Cardiac muscle cell (in vitro differentiated cells and primary cell): ENCODE measurements at places on chromosomes 5 and 9. TPM values are rescaled to one million over a fixed set of nuclear protein-coding genes. Genes with fewer than 3 reads are reported as not detected.

The NR2F1-AS1 gene
- polyA plus RNA-seq, result 0.21 and 0.49 TPM in 2 replicates

The SEMA6A gene
- 13.2 and 13.7 TPM in 2 replicates for polyA plus RNA-seq

The SPINK4 gene
- polyA plus RNA-seq, result 5.7 and 6.9 TPM in 2 replicates

The IL6ST gene
- polyA plus RNA-seq, result 47.7 and 50.5 TPM in 2 replicates

The FAM13B gene
- polyA plus RNA-seq, result 10.7 and 15.8 TPM in 2 replicates

The PKD2L2 gene
- 0.22 TPM in 1 of 2 replicates, not detected in the other for polyA plus RNA-seq

The GRM6 gene
- not detected in 2 replicates for polyA plus RNA-seq

The PURA gene
- 7.0 and 11.1 TPM in 2 replicates for polyA plus RNA-seq

The PCDHGA11 gene
- 0.64 and 1.7 TPM in 2 replicates for polyA plus RNA-seq

The TOMM5 gene
- 208 and 264 TPM in 2 replicates for polyA plus RNA-seq

The SCGB3A1 gene
- 0.56 TPM in 1 of 2 replicates, not detected in the other for polyA plus RNA-seq

DNA sequence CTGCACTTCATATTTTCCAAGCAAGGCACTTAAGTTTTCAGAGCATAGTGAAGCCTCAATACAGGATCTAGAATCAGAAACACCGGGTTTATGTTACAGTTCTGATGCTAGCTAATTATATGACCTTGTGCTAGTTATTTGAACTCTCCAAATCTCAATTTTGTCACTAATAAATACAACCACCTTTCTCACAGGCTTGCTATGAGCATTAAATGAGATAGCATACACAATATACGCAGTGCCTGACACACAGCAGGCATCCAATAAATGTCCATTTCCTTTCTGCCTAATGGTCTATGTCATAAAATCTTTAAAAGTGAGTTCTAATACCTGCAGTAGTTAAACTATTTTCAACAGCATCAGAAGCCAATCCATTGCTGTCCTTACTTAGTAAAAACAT lies 32.9 kb downstream of the NADK2 start:
- no peak for DNase-seq

- no peak for DNase-seq
Measured at GRCh38 chr9:91116211-91116610, 245.5 kb downstream of the AUH start.

GRCh38 chr5:173498286-173498685 lies 118.2 kb downstream of the BOD1 start:
- DNase-seq, result peak; percentile 25

- peak; percentile 7 for DNase-seq
Measured at GRCh38 chr5:136734628-136735027, 369.3 kb upstream of the TRPC7 start.

- DNase-seq, result no peak
Measured at GRCh38 chr5:151098768-151099121, 17.9 kb upstream of the TNIP1 start.

GRCh38 chr5:74380193-74380592 lies 260.3 kb downstream of the ENC1 start:
- DNase-seq, result no peak

GRCh38 chr9:2028888-2029287 lies 13.7 kb downstream of the SMARCA2 start:
- DNase-seq, result no peak

DNA sequence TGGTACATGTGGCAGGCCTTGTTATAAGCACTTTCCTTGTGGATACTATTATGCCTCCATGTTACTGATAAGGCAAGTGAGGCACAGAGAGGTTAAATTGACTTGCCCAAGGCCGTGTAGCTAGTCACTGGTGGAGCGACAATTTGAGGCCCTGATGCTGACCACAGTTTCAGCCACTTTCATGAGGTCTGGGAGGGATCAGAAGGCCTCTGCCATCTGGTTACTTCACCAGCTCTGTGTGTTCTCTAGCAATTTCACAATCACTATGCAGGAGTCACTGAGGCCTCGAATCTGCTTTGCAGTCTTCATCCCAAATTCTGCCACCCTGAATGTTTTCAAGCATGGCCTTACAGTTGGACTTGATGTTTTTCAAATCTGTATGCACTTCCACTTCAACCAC lies 9.1 kb downstream of the LRRC70 start:
- peak; percentile 65 for DNase-seq

DNA sequence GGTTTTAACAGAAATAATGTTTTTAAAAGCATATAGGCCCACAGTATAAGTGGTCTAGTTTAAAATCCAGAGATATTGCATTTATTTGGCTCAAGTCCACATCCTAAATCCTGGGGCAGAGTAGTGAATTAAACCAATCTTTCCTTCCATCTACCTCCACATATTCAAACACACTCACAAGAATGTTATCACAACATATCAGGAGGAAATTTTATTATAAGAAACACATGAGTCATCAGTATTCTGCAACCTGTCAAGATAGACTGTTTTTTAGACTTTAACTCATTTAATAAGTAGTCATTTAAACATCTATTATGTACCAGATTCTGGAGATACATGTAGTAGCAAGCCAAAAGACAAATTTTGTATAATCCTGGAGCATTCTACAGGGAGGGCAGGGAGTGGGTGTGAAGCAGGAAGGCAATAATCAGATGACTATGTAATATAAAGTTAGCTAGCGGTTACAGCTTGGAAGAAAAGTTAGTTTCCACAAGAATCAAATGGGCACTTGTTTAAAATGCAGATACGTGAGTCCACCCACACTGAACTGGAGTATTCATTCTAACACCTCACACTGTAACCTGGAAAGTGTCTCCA lies 187.3 kb upstream of the PIK3R1 start:
- peak; percentile 12 for DNase-seq

GRCh38 chr9:117151716-117152115 lies 263.1 kb downstream of the ASTN2 start:
- DNase-seq, result no peak

DNA sequence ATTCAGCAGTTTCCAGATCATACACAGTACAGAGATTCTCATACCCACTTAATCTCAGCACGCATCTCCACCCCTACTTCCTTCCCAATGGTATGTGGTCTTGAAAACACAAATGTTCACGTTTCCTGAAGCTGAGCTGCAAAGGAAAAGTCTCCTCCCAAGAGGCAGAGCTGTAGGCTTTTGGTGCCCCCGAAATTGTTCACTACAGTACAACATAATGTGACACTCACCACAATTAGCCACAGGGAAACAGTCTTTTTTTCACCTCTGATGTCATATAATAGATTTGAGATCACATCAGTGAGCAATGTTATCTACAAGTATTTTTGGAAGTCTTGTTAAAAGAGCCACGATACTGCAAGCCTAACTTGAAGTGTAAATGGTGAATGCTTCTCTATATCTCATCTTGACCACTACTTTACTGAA lies 40.2 kb downstream of the NFIB start:
- DNase-seq, result no peak

DNA sequence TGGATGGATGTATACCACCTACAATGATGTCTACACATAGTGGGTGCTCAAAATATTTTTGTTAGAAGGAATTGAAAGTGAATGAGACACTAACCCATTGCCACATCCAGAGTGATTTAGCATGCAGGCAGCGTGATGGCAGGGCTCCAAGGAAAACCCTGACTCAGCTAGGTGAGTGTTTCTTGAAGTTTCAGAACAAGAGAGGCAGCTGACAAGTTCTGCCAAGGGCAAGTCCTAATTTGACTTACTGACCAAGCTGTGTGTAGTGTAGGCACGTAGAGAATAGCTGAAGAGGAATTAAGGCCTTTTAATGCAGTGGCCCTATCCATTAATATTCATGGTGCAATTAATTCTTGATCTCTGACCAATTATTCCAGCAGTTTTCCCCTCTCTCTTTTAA lies 107.8 kb upstream of the ATP10B start:
- DNase-seq, result no peak

DNA sequence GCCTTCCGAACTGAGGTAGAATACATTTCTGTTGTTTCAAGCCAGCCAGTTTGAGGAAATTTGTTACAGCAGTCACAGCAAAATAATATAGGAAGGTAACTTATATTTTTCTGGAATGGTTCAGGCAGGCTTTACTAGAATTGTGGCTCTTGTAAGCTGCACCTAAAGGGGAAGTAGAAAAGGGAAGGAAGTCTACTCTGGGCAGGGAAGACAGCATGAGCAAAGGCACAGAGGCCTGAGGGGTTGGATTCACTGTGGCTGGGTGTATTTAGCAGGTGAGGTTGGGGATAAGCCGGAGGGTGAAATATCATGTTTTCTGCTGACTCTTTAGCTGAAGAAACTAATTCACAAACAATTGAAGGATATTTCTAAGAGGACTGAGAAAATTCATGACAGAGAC lies 183.5 kb downstream of the GAS1 start:
- DNase-seq, result no peak

GRCh38 chr5:32144378-32145207 lies 29.5 kb downstream of the GOLPH3 start:
- DNase-seq, result no peak

DNA sequence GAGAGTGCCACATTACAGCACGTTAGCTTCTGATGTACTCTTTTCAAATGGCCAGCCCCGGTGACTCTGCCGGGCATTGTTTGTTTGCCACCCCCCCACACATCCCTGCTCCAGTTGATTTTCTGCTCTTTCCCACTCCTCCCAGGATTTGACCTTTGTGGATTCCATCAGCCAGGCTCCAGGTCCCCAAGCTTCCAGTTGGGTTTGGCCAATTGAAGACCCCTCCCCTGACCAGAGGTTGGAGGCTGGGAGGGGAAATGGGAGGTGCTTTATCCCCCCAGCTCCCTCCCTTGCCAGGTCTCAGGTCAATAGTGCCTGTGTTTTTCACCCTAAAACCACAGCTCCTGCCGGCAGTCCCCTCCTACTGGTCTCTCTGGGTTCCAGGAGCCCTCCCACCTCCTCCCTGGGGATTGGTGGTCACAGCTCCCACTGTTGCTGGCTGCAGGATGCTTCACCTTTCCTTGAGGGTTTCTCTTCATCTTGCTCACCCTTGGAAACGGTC lies 34.9 kb downstream of the IRF1 start:
- no peak for DNase-seq

DNA sequence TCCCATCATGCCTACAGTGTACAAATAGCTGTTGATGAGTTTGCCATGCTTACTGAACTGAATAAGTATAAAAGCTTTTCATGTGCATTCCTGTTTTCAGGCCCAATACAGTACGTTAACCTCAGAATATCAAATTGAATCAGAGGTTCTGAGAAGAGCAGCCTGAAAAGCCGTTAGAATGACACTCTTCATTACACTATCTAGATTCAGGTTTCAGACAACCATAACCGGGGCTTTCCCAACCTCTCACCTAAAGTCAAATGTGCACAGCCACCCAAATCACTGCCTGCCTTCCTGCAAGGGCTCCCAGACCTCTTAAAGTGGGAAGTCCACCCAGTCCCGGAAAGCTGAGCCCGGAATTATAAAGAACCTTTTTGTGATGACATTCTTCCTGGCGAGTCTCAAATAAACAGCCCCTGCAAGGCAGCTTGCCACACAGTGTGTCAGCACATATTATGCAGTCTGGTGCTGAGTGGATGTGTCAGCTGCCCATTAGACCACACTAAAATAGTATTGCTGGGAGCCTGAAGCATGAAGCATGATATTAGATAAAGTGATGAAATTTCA lies 245.8 kb downstream of the TLE4 start:
- no peak for DNase-seq

DNA sequence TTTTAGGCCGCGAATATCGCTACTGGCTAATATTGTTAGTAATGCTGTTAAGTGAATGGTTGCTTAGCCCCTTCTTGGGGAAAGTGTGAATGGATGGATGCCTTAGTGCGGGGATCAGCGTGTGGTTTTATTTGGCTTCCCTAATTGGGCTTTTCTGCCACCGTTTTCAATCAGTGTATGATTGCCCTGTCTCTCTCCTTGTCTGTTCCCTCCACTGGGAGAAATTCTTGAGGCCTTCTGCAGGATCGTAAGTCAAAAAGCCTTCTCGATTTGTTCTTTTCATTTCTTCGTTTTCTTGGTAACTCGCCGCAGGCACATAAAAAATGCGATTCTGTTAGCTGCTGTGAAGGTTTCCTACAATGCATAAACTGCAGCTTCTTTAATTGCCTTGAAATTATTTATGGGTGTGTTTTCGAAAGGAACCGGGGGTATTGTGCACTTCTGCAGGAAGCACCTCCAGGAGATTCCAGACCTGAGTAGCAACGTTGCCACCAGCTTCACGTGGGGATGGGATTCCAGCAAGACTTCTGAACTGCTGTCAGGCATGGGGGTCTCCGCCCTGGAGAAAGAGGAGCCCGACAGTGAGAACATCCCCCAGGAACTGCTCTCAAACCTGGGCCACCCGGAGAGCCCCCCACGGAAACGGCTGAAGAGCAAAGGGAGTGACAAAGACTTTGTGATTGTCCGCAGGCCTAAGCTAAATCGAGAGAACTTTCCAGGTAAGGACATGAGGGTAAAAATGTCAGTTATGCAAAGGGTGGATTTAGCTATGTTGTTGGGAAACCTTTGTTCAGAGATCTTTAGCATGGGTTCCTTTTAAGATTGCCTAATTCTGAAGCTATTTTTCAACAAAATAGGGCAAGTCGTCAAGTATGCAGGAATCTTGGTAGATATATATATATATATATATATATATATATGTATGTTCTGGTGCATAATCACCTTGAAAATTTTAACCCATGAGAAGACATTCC lies 700 bp downstream of the SKP2 start:
- DNase-seq, result peak; percentile 5

DNA sequence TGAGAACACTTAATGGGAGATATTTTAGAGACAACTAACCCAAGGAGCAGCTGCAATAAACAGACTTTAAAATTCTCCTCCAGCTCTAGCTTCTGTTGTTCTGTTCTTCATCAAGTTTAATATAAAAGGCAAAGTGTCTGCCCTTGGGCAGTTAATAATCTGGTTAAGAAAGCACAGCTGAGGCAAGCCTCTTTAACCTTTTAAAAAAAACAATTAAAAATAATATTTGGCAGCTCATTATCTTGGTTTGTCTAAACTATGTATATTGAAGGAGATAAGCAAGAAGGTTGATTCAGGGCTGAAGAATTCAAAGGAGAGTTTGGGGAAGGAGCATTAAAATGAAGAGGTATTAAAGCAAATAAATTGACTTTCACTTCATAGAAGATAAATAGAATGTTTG lies 75.4 kb downstream of the TSSK1B start:
- no peak for DNase-seq

DNA sequence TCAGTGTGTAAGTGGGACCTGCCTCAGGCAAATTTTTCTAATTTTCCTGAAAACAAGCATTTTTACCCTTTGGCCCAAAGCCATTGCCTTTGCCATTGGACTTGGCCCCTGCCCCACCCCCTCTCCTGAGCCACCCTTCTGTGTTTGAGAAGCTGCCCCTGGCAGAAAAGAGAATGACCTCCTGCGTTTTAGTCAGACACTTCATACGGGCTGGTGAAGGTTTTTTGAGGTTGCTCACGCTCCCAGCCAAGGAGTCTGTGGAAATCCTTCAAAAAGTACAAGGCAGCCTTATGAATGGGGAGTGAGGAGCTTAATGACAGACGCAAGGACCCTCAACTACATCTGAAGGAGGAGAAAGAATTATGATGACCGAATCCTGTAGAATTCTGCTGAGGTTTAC lies 308.9 kb downstream of the SLIT3 start:
- DNase-seq, result no peak

- no peak for DNase-seq
Measured at GRCh38 chr5:58024151-58024550, 435.7 kb downstream of the PLK2 start.

- no peak for DNase-seq
Measured at GRCh38 chr9:37371565-37372464, 50.7 kb upstream of the GRHPR start.
